Thymus (tissue), 14 donors: ENCODE measurements at places on chromosomes 5 and 9. TPM values are rescaled to one million over a fixed set of nuclear protein-coding genes. Genes with fewer than 3 reads are reported as not detected.

Gene TMEM250
- 19.2 TPM for total RNA-seq

Gene MPDZ
- 5.1 TPM for total RNA-seq

Gene LCN1
- 0.19 TPM for total RNA-seq

Gene SPATA31D4
- not detected for total RNA-seq

Gene CATSPER3
- total RNA-seq: 0.19 TPM

Gene CNTRL
- 39.4 TPM for total RNA-seq

Gene CER1
- total RNA-seq: 0.05 TPM

Gene ACER2
- total RNA-seq: 2.0 TPM

Gene ANKRD31
- 0.61 TPM for total RNA-seq

Gene TLX3
- total RNA-seq: not detected

Gene NFIB
- total RNA-seq: 10.3 TPM

Gene IL5
- not detected for total RNA-seq

Gene WNT8A
- total RNA-seq: 0.05 TPM

Gene DRD1
- total RNA-seq: 0.80 TPM

Gene C9orf72
- total RNA-seq: 18.7 TPM

Gene SUSD1
- total RNA-seq: 9.0 TPM

Gene NEUROG1
- 0.14 TPM for total RNA-seq

Gene GRM6
- total RNA-seq: not detected

Gene FOXI1
- 0.14 TPM for total RNA-seq

Gene CDC20B
- total RNA-seq: 0.19 TPM
